AML-193 (cell line): ENCODE measurements at places on chromosomes 5 and 9.

- DNase-seq, result peak; percentile 4
Observed at GRCh38 chr9:72022841-72023240, 37.6 kb downstream of the C9orf57 start.

DNA sequence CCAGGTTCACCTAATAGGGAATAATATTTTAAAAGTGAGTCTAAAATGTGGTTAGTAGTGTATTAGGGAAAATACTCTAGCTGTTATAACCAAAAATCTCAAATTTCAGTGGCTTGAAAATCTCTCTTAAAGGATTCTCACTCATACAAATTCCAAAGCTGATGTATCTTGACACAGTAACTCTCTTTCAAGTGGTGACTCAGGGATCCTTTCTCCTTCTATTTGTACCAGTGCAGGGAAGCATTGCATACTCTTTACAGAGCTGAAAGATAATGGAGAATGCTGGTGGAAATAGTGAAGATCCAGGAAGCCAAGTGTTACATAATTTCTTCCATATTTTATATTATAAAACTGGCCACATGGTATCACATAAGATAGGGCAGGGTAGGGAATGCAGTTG is 560.2 kb upstream of the CDH9 start:
- DNase-seq, result no peak

DNA sequence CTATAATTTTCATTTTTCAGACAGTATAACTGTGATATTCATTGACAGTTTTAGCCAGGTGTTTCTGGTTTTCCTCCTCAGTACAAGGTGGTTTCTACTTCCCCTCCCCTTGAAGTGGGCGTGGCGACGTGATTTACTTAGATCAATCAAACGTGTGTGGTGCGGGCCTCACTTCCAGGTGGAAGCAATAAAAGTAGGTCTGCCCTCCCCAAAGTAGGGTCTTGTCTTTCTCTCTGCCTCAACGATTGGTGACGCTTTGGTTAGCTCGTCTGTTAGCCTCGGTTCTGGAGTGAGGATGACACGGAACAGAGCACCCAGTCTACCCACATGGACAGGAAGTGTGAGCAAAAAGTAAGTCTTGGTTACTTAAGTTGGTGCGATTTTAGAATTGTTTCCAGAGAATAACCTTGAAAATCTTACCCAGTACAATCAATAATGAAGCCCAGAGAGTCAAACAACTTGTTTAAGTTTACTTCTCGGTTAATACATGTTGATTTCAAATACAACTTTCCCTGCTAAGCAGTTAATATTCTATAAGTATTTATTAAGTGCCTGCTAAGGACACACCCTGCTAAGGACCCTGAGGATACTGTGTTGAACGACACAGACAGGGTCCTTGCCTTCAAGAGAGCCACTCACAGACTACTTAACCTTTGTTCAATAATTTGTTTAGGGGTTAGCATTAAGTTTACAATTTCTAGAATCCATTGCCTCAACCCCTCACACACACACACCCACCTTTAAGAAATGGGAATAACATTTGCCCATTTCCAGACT is 48.4 kb downstream of the COX7C start:
- no peak for DNase-seq

- no peak for DNase-seq
Observed at GRCh38 chr9:25472681-25473080, 205.6 kb downstream of the TUSC1 start.

DNA sequence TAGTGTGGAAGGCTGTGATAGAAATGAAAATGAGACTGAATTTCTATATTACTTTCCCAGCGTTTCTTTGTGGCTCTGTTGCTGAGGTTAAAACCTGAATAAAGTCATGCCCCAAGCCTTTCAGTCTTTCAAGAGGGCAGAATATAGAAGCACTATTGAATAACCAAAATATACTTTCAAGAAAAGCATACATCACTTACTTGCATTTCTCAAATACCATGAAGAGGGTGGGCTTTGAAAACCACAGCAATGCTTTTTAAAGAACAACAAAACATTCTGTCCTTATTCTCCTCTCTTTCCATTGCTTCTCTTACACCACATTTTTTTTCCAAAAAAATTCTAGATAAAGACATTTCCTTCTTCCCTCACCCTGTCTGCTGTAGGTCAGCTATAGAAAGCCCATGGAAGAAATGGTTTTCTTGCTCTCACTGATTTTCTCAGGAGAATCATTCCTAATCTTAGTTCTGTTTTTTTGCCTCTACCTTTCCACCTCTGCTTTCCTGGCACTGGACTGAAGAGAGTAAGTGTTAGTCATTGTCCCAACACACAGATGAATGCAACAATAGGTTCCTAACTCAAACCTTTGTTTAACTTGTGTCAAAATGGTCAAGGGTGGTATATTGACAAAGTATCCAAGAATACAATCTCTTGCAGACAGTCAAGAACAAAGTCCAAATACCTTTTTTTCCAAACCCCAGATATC is 51.6 kb downstream of the NUDT12 start:
- no peak for DNase-seq

DNA sequence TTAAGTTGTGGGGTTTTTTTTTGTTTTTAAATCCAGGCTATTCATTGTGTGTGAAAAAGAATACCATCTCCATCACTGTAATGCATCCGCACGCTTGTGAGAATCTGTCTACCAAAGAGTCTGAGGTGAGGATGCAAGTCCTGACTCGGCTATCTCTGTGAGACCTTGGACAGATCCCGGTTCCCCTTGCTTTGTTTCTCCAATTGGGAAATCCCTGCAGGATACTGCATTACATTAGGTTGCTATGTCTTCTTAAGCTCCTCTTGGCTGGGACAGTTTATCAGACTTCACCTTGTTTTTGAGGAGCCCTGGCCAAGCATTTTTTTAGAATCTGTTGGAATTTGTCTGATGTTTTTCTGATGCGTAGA is 46.8 kb downstream of the GALNT10 start:
- DNase-seq, result no peak

DNA sequence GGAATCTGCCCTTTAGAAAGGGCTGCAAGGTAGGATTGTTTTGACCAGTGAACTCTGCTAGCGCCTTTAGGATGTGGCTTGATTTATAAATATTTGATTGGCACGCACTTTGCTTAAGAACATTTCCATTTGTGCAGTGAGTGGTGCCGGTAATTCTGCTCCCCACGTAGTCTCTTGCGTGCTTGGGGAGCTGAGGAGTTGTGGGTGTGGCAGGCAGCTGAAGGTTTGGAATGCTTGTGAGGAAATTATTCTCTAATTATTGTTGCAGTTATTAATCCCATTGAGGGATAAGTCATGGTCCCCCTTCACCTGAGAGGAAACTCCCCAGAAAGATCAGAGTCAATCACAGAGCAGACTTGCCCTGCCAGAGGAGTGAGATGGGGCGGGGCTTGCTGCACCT is 76.7 kb downstream of the FGF1 start:
- no peak for DNase-seq

GRCh38 chr5:113680534-113680933 is 167.0 kb downstream of the YTHDC2 start:
- no peak for DNase-seq

DNA sequence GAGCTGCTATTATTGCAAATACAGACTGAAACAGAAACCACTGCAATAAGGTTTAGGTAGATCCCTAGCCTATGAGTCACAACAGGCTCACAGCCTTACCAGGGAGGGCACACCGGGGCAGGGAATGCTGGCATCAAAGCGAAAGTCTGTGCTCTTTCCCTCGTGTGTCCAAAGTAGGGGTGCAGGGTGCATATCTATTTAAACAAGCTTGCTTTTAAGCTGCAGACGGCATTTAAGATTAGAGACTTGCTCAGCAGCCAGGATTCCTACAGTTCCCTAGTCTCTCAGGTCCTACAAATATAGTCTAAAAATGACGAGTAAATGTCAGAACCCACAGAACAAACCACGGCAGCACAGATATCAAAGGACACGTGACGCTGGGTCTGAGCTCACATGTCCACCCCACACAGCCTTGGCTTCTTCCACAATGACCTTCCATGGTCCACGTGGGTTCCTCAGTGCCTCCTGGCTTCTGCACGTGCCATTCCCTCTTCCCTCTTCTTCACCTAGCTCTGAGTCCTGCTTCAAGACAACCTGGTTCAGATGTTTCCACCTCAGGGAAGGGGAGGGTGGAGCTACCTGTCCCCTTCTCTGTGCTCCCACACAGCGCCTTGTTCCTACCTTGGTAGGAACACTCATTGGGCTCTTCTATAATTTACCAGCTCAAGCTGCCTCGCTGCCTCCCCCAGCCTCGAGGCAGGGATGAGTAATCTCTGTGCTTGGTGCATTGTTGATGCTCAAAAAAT is 193.2 kb downstream of the MAPKAP1 start:
- DNase-seq, result no peak

DNA sequence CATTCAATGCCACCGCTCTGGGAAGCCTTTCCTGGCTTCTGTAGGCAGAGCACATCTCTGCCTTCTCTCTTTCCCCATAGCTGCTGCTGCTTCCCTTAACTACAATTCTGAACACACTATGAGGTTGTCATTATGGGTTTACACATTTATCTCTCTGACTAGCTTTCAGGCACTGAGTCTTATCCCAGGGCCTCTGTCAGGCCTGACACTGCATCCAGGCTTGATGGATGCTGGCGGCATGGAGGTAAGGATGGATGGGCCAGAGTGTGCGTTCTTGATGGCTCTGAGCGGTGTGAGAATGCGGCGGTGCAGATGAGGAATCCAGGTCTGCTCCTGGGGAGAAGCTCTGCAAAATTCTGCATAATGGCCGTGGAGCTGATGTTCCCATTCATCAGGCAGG is 6.3 kb downstream of the KCNIP1 start:
- no peak for DNase-seq

DNA sequence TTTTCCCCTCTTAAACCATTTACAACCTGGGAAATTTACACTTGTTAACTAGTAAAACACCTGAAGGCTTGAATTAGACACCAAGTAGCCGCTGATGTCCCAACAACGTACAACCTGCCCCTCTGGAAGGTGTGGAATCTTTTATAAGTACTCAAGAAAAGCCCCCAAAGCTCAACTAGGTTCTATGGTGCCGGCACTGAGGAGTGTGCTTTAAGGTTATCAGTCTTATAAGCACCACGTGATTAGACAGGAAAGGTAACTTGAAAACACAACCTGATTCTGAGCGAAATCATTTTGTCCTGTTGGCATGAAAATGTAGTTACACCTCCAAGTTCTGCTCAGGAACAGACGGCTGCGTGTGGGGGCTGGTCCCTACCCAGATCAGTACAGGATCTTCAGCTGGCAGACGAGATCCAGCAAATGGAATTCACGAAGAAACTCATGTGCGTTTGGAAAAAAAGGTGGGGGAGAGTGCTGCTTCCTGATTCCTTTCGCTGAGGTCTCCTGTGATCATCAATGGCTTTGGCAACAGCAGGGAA is 195.5 kb downstream of the MEF2C start:
- DNase-seq, result no peak

DNA sequence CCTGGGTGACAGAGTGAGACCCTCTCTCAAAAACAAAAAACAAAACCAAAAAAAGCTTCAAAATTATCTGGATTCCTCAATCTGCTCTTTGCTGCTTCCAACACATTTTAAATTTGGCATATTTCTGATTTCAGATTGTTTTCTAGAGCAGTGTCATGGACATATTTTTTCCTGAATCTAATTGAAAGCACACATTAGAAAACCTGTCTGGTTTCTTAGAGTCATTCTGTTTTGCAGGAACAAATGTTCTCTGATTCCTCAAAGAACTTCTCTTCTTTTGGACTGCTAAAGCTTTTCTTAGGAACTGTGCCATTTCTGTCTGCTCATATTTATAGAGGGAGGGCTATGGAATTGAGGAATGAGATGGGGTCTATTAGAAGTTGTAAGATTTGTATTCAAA is 81.6 kb downstream of the RAI14 start:
- no peak for DNase-seq

- DNase-seq, result no peak
Observed at GRCh38 chr5:121189342-121190305, 662.1 kb upstream of the FTMT start.

DNA sequence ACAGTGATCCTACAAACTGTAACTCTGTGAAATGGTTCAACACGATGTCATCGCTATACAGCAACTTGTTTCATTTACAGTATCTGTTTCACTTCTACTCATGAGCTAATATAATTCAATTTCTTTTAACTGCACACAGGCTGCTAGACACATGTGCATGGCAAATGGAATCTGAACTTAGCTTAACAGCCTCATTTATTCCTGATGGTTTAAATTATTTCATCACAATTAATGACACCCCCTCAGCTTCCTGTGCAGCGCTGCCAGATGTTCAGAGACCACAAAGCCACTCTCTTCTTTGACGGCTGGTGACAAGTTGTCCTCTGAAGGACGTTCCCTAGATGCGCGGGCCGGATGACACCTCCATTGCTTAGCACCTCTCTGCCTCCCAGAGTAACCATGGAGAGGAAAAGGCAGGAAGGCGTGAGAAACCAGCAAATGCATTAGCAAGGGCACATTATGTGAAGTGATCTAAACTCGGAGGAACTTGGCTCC is 191.1 kb downstream of the BNC2 start:
- no peak for DNase-seq

GRCh38 chr5:178461004-178461730 is 129.0 kb downstream of the COL23A1 start:
- peak; percentile 46 for DNase-seq
